AG10803 (cell line): ENCODE measurements at places on chromosomes 13 and 19.
A peak's percentile ranks its signal among the peaks of the same experiment; 100 is the strongest.

DNA sequence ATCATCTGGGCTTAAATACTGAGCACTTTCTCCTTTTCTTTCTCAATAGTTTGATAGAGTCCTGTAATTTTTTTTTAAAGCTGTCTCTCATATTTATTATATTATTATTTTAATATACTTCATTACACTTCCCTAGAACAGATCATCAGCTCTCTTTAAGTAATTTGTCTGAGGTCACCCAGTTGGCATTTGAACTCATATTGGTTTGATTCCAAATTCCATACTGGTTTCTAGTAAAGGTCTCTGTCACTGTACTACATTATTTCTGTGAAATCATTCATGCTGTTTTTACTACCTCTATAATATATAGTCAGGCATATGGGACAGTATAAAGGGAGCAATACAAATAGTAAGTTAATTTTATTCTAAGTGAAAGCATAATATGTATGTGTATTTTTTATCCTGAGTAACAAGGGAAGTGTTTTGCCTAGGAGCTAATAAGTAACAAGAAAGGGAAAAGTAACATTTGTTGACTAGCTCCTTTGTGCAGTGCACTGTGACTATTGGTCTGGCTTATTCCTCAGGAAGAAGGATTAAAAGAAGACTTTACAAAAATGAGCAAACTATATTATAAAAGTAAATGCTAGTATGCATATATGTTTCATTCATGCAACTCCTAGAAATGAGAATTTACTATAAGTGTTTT is 14.3 kb downstream of the LPAR6 start:
- DNase-seq: peak; percentile 36

DNA sequence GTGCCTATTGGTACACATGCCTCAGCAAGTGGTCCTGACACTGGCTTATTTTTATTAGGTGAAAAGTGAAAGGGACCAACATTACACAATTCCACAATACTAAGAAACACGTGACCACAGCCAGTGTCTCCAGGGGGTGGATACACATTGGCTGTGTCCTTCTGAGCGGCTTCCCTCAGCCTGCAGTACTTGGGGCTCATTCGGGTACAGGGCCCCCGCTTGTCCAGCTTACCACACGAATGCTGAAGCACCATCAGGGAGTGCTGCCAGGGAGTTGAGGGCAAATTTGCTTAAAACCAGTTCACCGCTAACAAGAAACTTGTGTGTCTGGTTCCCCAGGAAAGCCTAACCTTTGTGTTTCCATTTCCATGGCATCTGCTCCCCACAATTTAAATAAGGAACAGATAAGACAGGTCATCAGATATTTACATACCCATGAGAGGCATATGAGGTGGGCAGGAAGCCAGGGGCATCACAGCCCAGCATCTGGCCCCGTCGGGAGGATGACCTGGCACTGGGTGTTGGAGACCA is 23.3 kb downstream of the PBX4 start:
- DNase-seq: peak; percentile 52

DNA sequence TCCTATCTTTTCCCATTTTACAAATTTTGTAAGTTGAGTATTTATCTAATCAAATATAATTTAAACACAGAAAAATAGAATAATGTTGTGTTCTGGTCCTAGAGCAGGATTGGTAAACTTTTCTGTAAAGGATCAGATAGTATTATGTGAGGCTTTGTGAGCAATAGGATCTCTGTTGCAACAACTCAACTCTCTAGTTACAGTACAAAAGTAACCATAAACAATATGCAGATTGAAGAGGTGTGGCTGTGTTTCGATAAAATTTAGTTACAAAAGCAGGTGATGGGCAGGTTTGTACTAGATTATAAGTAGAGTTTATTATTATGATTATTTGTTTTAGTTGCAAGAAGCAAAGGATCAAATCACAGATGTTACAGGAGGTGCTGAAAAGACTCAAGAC is 15.2 kb upstream of the C1QTNF9B start:
- DNase-seq: no peak

DNA sequence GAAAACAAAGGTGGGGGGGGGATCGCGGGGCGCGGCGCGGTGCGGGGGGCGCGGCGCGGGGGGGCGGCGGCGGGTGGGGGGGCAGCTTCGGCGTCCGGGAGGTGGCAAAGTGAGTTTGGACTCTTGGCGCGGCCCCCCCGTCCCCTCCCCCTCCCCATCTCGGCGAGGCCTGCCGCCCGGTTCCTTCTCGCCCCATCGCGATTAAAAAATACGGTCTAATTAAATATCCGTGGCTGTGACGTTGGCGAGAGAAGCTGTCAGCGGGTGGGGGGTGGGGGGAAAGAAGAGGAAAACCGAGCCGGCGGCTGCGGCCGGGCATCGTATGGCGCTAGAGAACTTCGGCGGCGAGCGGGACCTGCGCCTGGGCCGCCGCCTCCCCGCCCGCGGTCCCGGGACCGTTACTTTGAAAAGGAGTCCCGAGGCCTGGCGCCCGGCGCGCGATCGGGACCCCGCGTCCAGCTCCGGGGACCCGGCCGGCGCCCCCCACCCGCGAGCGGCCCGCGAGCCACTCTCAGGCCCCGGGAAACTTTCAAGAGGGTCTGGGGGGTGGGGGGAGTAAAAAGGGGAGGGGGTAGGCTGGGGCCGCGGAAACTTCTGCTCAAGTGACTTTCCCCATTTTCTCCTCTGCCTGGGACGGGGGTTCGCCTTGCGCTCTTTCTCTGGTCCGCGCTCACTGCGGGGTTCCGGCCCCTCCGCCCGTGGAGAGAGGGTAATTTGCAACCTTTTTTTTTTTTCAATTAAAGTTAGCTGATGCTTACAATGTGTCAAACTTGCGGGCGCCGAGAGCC is 146.3 kb upstream of the ZNF536 start:
- no peak for DNase-seq

DNA sequence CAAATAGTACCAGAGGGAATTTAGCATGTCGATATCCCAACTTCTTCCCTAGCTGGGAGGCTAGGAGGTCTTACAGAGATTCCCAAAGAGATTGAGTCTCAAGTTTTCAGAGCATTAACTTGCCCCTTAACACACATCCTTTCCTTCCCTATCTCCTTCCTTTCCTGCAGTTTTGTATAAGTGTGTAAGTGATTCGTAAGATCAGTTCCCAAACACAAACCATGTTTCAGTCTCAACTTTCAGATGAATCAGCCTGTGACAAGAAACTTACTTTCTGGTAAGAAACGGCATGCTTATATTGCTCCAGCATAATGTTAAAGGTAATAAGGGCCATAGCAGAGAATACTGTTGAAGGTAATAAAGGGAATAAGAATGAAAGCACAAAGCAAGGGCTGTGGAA is 472.2 kb downstream of the LIG4 start:
- DNase-seq: no peak

GRCh38 chr19:49421039-49421877 is 2.0 kb downstream of the PTH2 start:
- peak; percentile 43 for DNase-seq

DNA sequence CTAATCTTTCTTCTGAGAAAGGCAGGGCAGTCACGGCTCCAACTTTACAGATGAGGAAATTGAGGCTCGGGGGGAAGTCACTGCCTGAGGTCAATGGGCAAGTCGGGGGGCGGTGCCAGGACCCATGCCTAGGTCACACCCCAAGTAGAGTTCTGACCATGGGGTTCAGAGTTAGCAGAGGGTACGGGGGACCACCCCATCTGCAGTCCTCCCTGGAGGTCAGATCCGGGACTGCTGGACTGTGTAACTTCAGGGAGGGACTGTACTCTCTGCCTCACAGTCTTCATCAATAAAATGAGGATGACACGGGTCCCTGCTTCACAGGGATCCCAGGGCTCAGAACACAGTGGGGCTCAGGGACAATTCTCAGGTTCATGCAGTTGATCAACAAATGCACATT is 7.7 kb downstream of the SLC5A5 start:
- DNase-seq: no peak

GRCh38 chr19:39645800-39646411 is 9.8 kb upstream of the LGALS16 start:
- DNase-seq: peak; percentile 2

DNA sequence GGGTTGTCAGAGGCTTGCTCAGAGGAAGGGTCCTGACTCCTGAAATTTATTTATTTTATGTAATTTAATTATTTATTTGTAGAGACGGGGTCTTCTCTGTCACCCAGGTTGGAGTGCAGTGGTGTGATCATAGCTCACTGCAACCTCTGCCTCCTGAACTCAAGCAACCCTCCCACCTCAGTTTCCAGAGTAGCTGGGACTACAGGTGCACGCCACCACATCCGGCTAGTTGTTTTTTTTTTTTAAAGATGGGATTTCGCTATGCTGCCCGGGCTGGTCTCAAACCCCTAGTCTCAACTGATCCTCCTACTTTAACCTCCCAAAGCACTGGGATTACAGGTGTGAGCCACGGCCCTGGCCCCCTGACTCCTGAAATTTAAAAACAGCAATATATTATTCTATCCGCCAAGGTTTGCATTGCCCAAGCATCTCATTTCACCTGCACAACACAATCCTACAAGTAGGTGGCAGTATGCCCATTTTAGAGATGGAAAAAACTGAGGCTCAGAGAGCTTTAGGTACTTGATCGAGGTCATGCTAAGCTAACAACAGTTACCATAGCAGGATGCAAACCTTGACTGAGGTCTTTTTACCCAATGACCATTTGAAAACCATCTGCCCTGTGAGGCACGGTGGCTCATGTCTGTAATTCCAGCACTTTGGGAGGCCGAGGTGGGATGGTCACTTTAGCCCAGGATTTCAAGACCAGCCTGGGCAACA is 18.1 kb downstream of the ARHGEF18 start:
- peak; percentile 34 for DNase-seq

- DNase-seq: peak; percentile 54
Observed at GRCh38 chr13:99617474-99618255, 116.4 kb downstream of the TM9SF2 start.
